Stimulated activated CD8-positive, alpha-beta memory T cell treated with anti-CD3 and anti-CD28 coated beads, Interleukin-12 subunit alpha, Interleukin-12 subunit beta, amount 100 ng/mL, for 1 hour (primary cell): ENCODE measurements at places on chromosomes 7 and 10.

DNA sequence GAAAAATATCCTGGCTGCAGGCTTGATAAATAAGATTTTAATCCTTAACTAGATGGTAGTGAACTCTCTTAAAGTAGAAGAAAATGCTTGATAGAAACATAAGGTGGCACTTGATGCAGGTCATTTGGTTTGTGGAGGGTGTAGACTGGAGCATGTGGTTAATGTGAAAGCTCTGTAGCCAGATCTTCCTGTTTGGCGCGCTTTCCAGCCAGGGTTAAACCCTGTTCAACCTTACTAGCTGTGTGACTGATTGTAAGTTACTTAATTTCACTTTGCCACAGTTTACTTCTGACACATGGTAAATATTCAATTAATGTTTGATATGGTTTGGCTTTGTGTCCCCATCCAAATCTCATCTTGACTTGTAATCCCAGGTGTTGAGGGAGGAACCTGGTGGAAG, 394.0 kb downstream of the REEP3 start:
- DNase-seq, result no peak

GRCh38 chr7:150466477-150466876, 16.0 kb downstream of the GIMAP8 start:
- no peak for DNase-seq

DNA sequence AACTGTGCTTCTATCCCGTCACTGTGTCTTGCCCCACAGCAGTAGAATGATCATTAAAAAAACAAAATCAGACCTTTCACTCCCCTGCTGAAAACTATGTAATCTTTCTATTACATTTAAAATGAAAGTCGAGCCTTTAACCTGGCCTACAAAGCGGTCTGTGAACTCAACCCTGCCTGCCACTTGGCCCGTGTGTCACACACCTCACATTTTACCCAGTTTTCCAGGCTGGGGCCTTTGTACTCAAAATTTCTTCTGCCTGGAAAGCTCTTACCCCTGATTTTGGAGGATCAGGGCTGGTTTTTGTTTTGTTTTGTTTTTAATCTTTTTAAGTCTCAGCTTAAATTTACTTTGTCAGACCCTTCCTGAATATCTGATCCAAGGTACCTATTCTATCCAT, 82.1 kb downstream of the UBE2H start:
- DNase-seq, result no peak

- DNase-seq, result no peak
Measured at GRCh38 chr10:85557706-85558105, 808.9 kb downstream of the GRID1 start.

GRCh38 chr10:14276210-14276609, 54.5 kb downstream of the FRMD4A start:
- DNase-seq, result no peak

- DNase-seq, result no peak
Measured at GRCh38 chr10:86940677-86941076, 16.7 kb downstream of the MMRN2 start.

DNA sequence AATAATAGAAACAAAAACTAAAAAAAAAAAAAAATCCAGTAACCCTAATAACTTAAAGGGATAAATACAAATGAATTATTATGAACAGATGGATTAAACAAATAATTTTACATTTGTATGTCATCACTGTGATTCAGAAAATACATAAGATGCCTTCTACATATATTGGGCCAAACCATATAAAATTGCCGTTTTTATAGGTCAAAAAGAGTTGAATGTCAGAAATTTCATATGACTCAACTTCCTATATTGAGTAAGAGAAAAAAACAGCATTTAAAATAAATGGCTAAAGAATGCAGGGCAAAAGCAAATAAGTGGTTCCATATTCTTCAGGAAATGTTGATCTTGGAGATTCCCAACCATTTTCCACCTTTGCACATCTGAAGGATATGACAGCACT, 9.4 kb downstream of the SLC35B4 start:
- no peak for DNase-seq

GRCh38 chr10:21497177-21497807, 28.2 kb downstream of the SKIDA1 start:
- no peak for DNase-seq

- DNase-seq, result no peak
Measured at GRCh38 chr7:128266883-128267594, 26.0 kb downstream of the LEP start.

- DNase-seq, result no peak
Measured at GRCh38 chr7:131219312-131220041, 108.2 kb upstream of the MKLN1 start.

- DNase-seq, result no peak
Measured at GRCh38 chr7:19677180-19677579, 31.7 kb downstream of the POLR1F start.

DNA sequence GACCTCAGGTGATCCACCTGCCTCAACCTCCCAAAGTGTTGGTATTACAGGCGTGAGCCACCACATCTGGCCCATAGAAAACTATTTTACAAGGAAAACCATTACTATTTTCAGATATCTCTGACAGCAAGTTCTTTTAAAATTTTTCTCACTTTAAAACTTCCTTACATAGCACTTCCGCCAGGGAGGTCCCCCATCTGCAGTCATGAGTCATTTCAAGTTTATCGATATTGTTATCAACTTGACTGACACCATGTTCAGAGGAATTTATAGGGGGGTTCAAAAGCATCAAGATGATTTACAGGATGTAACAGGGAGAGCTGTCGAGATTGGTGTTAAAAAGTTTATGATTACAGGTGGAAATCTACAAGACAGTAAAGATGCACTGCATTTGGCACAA, 88.8 kb downstream of the NRBF2 start:
- DNase-seq, result no peak

DNA sequence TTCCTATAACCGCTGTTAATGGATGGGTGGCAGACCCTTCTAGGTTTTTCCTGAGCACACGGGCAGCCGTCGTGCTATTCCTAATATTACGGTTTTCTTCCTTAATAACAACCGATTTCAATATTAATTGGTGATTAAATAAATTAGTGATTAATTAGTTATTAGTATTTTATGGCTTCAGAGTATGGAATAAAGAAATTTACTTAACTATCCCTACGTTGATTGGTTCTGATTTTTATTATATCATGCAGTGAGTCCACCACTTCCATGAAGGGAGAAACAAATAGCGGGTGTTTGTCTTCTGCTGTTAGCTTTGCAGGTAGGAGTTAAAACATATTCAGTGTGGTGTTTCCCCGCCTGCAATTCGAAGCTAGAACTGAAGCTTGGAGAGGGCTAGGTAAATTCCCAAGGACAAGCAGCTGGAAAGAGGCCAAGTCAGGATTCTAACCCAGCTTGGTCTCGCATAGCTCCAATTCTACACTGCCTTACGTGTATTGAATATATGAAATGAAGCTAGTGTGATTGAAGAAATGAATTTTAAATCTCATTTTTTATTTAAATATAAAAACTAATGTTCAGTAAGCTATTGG, 928 bp upstream of the CSTF2T start:
- DNase-seq, result no peak

DNA sequence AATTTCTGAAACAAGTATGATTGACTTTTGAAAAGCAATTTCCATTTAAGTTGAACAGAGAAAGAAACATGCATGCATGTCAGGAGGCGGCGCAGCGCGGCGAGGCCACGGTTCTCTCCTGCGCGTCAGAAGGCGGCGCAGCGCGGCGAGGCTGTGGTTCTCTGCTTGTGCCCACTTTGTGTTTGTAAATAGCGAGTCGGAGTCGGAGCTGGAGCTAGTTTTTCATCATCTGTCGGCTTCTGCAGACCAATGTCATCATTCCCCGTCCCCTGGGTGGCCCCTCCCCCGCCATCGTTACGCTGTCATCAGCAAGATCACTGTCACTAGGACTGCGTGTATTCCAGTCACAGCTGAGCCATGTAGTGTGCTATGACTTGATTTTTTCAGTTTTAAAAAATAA, 49.2 kb downstream of the INPP5A start:
- no peak for DNase-seq

DNA sequence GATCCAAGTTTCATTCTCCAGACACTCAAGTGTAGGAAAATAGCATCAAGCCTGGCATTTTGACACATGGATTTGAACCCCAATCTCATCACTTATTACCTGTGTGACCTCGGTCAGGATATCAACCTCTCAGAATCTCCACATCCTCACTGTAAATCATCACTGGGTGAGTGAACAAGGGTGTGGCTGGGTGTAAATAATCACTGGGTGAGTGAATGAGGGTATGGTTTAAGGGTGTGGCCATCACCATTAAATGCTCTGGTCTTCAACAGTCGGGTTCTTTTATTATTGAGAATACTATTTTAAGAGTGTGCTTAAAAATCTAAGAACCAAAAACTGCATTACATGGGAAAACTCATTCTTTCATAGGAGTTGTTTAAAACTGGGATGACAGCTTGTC, 200.1 kb downstream of the DOCK4 start:
- DNase-seq, result no peak

- no peak for DNase-seq
Measured at GRCh38 chr7:5495581-5496375, 72.1 kb upstream of the TNRC18 start.

- no peak for DNase-seq
Measured at GRCh38 chr7:130020434-130020833, 30.7 kb downstream of the ZC3HC1 start.

DNA sequence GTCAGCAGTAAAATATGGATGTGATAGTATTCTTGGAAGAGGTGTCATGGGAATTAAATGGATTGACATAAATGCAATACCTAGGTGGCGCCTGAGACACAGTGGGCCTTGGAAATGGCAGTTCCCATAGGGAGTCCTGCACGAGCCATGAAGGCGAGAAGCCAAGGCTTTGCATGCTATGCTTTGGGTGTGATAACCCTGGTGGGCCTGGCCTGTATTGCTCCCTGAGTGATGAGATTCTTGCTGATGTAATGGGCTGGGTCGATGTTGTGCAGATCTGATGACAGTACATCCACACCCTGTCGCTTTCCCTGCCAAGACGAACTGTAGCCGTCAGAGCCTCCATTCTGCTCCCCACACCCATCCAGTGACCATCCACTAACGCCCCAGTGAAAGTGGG, 46.4 kb downstream of the CREB5 start:
- no peak for DNase-seq

DNA sequence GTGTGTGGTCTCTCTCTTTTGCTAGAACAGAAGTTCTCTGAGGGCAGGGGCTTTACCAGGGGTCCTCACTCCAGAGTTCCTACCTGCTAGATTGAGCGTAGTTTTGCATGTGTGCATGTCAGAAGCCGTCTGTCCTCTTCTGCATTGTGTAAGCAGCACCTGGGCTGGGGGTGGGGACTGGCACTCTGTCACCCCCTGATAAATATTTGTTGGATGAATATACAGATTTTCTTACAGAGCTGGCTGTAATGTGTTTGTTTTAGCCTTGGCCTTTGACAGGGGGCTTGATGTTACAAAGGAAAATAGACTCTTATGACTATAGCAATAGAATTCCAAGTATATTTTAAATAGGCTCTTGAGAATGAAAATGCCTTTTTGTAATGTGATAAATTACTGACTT, 46.6 kb downstream of the WDR37 start:
- no peak for DNase-seq

DNA sequence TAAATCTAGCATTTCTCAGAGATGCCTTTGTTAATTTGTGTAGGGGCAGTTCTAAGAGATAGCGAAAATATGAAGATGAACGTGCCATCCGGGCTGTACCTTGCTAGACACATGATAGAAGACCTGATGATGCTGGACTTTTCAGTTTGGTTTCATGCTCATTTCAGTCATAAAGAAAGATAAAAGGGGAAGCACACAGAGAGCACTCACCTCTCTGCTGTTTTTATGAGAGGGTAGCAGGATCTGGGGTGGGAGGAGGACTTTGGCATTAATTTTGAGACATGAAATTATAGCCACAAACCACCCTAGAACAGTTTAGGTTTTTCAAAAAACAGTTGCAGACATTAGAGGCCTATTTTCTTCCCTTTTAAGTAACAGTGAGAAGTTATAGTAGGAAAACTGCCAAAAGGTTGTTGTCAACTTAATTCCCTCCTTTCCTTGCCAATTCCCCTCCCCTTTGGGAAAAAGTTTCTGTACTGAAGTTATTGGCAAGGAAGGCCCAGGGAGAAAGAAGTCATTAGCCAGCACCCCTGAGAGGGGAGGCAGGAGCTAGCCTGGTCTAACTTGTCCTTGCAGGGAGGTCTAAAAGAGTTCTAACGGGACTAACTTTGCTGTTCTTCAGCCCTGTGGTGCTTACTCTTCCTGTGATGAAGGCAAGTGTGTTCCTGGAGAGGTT, 2.6 kb downstream of the ST7 start:
- DNase-seq, result no peak

DNA sequence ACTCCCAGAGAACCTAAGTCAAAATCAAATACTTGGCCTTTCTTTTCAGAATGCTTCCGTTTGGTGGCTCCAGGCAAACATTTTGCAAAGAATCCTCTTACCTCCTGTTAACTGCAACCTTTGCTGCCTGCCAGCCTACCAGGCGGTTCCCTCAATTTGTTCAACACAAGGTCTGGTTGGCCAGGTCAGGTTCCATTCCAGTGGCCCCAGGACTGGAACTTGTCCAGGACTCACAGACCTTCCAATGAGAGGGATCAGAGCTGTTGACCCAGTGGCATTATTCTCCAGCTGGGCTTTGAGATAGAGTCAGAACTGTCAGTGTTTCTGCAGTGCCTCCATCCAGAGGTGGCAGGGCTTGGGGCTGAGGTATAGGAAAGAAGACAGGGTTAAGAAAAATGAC, 137.0 kb downstream of the NEUROD6 start:
- DNase-seq, result no peak

DNA sequence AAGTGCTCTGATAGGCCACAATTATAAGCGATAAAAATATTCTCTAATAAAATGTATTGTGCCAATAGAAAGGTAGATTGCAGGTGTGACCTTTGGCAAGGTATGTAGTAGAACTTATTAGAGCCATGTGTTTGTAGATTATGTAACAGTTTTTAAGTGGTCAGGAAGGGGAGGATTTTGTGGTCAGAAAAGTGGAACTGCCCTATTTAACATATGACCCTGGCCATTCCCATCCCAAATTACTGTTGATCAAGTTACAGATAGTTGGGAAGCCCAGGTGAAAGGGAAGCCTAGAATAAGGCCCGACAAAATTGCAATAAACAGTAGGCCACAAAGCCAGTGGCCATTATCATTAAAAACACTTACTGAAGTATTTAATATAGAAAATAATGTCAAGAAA, 89.2 kb downstream of the SPAG6 start:
- DNase-seq, result no peak

DNA sequence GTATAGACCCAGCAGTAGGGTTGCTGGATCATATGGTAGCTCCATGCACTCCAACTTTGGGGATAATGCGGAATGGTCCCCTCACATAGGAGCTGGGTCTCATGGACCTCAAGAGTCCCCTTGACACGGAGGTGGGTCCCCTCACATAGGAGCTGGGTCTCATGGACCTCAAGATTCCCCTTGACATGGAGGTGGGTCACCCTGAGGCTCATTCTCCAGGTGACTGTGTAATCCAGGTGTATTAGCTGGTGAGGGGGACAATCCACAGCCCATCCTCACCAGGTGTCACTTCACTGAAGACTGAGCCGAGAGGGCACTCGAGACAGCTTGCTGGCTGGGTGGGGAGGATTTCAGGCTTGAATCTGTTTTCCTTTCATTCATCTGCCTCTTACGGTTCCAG, 121.9 kb downstream of the PTPN20 start:
- no peak for DNase-seq

GRCh38 chr10:25797888-25798429, 136.1 kb upstream of the MYO3A start:
- no peak for DNase-seq

GRCh38 chr7:100693312-100694097, 545 bp downstream of the GIGYF1 start:
- DNase-seq, result no peak

GRCh38 chr10:93063977-93064660, 3.5 kb downstream of the CYP26C1 start:
- DNase-seq, result no peak
